Left renal pelvis (tissue), 4 donors: ENCODE measurements at places on chromosomes 3 and 15.

DNA sequence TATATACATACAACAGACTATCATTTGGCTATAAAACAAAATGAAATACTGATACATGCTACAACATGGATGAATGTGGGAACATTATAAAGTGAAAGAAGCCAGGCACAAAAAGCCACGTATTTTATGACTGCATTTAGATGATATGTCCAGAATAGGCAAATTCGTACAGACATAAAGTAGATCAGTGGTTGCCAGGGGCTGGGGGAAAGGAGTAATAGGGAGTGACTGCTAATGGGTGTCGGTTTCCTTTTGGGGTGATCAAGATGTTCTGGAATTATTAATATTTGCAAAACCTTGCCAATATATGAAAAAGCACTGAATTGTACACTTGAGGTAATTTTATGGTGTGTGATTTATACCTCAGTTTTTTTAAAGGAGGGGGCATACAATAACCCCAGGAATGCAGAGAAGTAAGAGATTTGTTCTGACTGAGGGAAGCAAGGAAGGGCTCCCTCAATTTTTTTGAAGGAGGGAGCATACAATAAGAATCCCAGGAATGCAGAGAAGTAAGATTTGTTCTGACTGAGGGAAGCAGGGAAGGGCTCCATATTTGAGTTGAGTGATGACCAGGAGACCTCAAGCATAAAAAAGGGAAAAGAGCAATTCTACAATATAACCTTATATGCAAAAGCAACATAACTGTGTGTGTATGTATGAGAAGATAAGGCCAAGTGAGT lies 6.2 kb downstream of the PSMD6 start:
- DNase-seq: no peak

GRCh38 chr3:60575718-60576272 lies 675.5 kb downstream of the FHIT start:
- no peak for DNase-seq

DNA sequence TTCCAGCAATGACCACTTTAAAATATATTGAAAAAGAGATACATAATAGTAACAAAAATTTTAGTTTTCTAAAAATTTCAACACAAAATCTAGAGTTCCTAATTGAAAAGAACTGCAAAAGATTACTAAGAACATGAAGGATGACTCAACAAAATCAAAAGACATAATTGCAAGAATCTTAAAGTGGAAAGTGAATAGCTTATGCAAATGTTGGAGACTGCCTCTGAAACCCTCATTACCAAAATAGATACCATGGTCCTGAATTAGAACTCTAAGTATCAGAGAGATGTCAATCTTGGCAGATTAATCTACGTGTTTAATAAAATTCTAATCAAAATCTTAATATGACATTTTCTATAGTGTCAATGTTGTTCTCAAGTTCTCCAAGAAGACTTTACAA lies 60.7 kb upstream of the SGO1 start:
- DNase-seq: no peak

DNA sequence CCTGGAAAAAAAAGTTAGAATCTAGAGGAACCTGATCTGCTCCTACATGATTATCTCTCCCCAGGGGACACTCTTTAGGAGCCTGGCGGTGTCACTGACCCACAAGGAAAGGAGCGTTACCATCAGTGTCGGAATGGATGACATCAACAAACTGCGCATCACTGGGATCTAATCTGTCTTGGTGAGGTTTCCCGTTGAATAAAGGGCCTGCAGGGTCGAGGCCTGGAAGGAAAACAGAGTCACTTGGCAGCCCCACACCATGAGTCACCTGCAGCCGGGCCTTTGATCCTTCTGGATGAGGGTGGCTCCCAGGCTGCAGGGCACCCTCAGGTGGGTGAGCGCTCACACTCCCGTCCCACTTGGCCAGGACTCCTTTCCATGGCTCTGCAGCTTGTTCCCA lies 25.0 kb downstream of the LIPH start:
- no peak for DNase-seq

GRCh38 chr3:48034000-48034516 lies 17.8 kb upstream of the MAP4 start:
- no peak for DNase-seq

DNA sequence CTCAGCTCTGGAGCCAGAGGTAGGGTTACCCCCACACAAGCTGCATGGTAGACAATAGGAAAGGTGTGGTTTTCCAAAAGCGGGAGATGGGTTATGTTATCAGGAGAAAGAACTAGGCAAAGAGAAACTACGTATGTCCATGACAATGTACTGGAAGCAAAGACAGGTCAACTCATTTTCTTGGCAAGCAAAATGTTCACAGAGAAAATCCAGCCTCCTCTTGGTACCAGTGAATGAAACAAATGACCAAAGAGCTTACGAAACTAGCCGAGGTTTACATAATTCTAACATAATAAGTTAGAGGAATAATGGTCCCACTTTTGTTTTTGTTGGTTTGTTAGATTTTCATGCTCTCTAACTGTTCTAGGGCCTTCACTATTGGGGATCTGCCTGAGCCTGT lies 338.1 kb upstream of the TGFBR2 start:
- no peak for DNase-seq

- DNase-seq: no peak
These were observed 105.9 kb downstream of the IL12A start for GRCh38 chr3:160094562-160094961.

GRCh38 chr3:101128786-101129185 lies 135.6 kb upstream of the ABI3BP start:
- DNase-seq: no peak

DNA sequence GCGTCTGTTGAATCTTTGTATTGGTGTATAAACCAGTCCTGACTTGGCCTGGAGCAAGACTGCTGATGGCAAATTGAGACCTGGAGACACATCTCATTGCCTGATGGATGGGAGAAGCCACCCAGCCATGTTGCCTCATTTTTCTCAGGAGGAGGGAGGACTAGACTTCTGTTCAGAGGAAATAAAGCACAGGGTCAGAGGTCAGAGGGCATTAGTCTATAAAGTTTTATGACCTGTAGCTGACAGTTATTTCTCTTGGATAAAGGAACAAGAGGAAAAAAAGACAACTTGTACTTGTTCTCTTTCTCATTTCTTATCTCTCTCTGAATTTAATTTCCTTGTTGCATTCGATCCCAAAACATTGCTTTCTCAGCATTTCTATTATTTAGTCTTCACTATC lies 775.9 kb downstream of the SQOR start:
- peak; percentile 46 for DNase-seq

- DNase-seq: no peak
These were observed 172.7 kb downstream of the ZBTB20 start for GRCh38 chr3:114974387-114974786.

- DNase-seq: no peak
These were observed 148.2 kb downstream of the ADAMTS9 start for GRCh38 chr3:64539451-64540196.

GRCh38 chr15:89400782-89401545 lies 66.3 kb upstream of the POLG start:
- no peak for DNase-seq

DNA sequence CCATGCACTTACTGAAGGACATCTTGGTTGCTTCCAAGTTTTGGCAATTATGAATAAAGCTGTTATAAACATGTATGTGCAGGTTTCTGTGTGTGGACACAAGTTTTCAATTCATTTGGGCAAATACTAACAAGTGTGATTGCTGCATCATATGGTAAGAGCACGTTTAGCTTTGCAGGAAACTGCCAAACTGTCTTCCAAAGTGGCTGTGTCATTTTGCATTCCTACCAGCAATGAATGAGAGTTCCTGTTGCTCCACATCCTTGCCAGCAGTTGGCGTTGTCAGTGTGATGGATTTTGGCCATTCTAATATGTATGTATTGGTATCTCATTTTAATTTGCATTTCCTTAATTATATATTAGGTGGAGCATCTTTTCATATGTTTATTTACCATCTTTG lies 280.1 kb downstream of the SV2B start:
- no peak for DNase-seq

GRCh38 chr15:33768670-33769190 lies 199.6 kb upstream of the CHRM5 start:
- DNase-seq: no peak

- DNase-seq: no peak
These were observed 55.1 kb downstream of the NGLY1 start for GRCh38 chr3:25728101-25728500.

- no peak for DNase-seq
These were observed 718.5 kb downstream of the ZBBX start for GRCh38 chr3:166661621-166662020.

DNA sequence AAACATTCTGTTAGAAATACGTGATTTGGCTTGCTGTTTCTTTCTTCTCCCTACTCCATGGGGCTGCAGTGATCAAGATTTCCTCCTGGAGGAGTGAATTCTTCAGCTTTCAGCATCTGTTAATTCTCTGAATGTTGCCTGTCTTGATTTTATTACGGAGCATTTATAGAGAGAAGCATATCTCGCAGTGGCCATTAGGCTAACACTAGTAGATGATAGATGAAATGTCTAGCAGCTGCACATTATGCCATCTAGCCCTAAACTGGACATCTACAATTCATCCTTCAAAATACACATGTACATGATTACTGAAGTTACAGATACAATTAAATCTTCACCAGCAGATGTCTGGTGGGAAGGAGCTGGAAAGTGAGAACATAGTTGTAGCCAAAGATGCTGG lies 769.8 kb upstream of the NECTIN3 start:
- no peak for DNase-seq

DNA sequence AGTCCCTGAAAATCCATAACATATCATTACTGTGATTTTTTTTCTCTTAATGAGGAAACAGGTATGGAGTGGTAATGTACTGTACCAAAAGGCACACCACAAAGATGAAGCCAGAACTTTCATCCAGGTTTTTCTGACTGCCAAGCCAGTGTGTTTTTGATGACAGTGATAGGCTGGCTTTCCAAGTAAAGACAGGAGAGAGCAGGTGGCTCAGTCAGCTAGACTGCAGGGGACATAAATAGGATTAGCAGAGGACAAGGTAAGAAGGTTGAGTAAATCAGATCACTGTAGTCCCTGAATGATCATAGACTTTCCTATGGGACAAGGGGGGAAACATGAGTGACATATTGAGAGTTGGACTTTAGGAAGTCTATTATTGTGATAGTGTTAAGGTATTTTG lies 127.9 kb downstream of the GADL1 start:
- DNase-seq: no peak

GRCh38 chr3:30681649-30682211 lies 75.3 kb downstream of the TGFBR2 start:
- no peak for DNase-seq

GRCh38 chr3:5144316-5144994 lies 22.4 kb downstream of the ARL8B start:
- no peak for DNase-seq

GRCh38 chr3:66583424-66584040 lies 82.7 kb upstream of the LRIG1 start:
- no peak for DNase-seq

DNA sequence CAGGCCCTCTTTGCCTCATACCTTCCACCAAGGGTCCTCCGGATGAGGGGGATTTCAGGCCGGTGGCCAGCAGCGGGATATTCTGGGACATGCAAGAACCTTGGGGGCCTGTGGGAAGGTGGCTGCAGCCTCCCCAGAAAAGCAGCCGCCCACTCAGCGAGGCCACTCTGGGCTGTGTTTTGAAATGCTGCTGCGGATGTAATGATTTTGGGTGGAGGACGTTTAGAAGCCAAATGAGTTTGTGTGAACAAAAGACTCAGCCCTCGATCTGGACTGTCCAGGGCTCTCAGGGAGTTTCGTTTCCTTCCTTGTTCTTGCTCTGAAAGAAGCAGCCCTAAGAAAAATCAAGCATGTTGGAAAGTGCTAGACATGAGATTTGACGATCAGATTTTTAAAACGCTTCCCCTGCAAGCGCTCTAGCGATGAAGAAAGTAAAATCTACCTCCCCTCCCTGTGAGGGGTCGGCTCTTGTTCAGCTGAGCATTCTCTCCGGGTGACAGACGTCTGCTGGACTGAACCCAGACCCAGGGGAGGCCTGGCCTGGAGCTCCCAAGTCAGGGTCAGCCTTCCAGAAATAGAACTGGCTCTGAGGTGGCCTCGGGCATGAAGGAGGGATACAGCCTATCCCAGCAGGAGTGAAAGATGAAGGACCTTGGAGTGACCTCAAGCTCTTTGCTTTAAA lies 12.9 kb downstream of the HEG1 start:
- DNase-seq: no peak

GRCh38 chr15:50235794-50236193 lies 29.7 kb downstream of the HDC start:
- no peak for DNase-seq

DNA sequence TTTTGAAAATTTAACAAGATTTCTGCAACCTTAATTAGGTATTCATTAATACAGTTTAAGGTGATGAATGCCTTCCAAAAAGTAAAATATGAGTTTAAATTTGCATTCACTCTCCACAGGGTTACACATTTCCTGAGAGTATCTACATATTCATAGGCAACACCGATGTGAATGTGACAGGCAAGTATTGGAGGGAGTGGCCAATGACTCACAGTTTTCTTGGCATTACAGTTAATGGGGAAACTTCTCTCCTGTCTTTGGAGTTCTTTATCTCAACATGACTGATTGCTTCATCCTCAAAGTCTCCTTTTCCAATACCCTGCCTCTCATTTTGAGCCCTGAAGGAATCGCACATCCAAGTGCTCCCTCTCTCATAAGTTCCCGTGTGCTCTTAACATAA lies 181.9 kb upstream of the CHL1 start:
- DNase-seq: no peak

DNA sequence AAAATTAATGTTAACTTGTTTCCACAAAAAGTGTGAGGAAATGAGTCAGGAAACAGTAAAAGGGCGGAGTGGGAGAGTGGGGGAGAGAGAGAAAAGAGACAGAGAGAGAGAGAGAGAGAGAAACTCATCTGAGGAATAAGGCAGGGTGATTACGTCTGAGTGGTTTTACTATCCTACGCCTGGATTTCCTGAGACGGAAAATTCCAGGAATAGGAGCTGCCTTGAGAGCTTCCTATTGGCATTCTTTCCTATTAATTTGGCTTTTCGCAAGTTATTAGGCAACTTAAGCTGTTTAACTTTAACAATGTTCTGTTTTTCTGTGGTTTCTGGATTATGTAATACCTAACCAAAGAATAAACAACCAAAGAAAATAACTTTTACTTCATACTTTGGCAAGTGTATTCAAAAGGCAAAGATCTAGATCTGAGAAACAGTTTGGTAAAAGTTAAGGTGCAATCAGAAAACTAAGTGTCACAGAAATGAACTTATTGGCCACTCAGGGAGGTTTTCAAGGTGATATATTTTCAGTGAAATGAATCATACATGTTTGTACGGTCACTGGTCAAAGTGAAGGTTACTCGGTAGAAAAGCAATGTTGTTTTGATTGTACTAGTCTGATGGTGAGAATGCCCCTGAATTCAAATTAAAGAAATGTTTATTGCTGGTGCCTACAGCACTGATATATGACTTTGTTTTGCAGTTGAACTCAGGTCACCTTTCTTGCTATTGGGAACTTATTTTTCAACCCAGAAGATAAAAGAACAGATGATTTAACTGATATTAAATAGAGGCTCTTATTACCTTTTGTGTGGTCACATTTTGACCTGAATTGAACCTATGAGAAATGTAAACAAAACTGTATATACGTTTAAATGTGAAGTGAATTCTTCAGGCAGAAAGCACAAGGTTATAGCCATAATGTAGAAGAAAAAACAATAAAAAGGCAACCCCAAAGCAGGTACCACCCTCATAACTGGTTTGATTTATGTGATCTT lies 39.9 kb upstream of the TNFSF10 start:
- DNase-seq: no peak

- DNase-seq: no peak
These were observed 14.8 kb downstream of the LYSMD4 start for GRCh38 chr15:99718421-99718820.

- no peak for DNase-seq
These were observed 320.5 kb upstream of the UMPS start for GRCh38 chr3:124409650-124410275.
